Hippocampal formation (tissue), 2 donors: ENCODE measurements at places on chromosomes 13 and 19.

GRCh38 chr19:19997656-19998268, 41.5 kb downstream of the ZNF682 start:
- no peak for DNase-seq

- no peak for DNase-seq
Measured at GRCh38 chr19:47411101-47411500, 8.2 kb downstream of the MEIS3 start.

DNA sequence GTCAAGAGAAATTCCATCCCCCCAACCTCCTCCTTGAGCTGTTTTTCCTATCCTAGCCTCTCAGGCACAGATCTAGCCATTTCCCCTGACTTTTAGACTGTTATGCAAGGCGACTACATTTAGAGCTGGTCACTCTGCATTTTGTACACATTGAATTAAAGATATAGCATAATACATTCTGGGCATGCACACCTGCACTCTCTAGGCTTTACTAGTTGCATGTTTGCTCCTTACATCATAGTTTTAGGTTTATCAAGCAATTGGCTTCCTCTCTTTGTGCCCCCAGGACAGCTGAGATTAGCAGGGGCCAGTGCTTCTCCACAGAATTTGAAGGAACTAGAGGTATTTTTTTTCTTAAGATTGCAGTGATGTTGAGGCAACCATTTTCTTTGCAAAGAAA, 19.5 kb downstream of the GPC6 start:
- no peak for DNase-seq

DNA sequence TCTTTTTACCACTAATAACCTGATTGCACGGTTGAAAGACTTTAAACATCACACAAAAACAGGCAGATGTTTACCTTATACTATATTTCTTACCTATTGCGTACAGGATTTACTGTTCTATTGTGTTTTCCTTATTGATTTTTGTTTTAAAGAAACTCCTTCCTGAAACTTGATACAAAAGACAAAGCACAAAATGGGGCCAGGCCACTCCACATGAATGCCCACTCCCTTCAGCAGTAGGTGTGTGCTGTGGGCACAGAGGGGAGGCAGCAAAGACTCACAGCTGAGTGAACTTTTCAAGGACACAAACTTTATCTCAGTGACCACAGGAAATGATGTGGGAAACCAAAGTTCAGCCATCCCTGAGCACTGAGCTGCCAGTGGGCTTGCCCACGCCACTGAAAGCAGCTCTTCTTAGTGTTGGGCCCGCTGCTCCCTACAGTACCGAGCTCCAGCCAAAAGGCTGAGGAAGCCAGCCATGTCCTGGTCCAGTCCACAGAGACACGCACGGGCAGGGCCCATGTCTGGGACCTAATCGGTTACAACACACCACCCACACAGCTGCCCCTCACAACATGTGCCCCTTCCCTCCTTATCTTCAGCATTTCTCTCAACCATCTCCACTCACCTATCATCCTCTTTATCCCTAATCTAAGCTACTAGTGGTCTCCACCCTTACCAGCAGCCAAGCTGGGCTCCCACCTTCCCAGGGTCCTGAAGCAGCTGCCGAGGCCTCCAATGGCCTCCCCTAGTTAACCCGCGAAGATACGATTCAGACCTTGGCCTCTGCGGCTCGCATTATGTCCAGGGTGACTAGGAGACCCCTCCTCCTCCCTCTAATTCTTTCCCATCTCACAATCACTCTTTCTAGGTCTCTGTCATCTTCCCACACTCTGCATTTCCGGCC, 39.5 kb downstream of the ATP7B start:
- DNase-seq = no peak

DNA sequence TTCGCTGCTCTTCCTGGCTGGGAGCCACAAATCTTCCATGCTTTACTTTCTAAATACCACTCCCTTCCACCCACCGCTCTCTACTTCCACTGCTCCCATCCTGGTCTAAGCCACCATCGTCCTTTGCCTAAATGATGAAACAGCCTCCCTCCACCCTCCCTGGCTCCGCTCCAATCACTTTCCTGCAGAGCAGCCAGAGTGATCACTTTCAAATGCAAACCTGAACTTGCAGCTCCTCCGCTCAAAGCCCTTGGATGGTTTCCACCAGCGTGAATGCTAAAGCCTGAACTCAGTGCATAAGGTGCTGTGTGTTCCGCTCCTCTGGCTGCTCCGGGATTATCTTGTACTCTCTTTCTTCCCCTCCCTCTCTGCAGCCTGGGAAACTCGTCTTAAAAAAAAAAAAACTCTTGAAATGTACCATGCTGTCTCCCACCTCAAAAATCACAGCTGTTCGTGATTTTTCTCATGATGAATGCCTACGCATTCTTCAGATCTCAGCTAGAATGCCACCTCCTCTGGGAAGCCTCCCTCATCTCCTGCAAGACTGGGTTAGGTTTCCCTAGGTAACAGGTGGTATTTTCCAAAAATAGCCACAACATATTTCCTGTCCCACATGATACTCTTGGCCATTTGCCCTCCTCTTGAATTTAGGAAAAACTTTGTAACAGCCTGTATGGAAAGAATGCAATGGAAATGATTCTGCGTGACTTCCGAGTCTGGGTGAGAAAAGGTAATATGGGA, 3.7 kb upstream of the SIN3B start:
- no peak for DNase-seq

DNA sequence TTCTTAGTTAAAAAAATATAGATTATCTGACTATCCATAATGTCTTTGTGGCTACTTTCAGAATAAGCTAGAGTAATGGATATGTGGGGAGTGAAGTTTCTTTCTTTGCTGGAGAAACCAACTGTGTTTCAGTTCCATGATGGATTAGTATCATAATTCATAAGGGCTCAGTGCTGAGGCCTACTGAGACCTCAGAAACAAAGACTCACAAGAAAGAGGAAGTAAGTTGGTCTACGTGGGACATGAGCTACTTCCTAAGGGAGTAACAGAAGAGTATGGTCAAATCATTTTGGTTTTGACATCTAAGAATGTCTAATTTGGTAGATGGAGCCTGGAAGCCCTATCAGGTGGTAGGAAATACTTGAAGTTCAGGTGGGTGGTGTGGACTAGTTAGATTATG, 99.0 kb upstream of the HTR2A start:
- no peak for DNase-seq

- peak; percentile 93 for DNase-seq
Measured at GRCh38 chr19:4328243-4328990, 10.2 kb downstream of the STAP2 start.

DNA sequence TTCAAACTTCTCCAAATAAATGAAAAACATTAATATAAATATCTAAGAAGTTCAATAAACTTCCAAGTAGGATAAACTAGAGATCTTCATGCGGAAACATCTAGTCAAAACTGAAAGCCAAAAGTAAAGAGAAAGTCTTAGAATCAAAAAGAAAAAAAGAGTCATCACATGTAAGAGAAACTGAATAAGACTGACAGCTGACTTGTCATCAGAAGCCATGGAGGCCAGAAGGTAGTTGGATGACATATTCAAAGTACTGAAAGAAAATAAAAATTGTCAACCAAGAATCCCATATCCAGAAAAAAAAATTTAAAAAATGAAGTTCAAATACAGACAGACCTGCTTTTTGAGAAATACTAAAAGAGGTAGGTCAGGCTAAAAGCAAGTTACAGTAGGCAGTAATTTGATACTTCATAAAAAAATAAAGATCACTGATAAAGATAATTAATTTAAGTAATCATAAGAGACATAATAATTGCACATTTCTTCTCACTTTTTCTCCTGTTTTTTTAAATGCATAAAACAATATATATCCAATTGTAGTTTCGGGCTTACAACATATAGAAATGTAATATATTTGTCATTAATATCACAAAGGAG, 327.6 kb upstream of the PCDH9 start:
- no peak for DNase-seq

DNA sequence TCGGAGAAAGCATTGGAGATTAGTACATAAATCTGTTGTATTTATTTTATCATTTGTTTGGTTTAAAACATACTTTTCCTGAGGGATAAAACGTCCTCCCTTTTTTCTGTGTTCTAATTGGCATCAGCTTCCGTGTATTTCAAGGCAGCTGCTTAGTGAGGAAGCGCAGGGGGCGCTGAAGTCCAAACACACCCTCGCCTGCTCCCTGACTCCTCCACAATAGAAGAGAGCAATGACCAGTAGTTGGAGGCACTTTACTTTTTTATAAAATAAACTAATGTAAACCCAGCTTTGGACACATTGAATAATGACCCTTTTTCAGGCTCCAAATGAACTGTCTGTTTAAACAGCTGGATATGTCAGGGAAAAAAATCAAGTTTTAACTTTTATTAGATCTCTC, 79.9 kb downstream of the RNASEH2B start:
- DNase-seq = no peak

GRCh38 chr13:61927648-61928047, 512.0 kb upstream of the PCDH20 start:
- DNase-seq = no peak

DNA sequence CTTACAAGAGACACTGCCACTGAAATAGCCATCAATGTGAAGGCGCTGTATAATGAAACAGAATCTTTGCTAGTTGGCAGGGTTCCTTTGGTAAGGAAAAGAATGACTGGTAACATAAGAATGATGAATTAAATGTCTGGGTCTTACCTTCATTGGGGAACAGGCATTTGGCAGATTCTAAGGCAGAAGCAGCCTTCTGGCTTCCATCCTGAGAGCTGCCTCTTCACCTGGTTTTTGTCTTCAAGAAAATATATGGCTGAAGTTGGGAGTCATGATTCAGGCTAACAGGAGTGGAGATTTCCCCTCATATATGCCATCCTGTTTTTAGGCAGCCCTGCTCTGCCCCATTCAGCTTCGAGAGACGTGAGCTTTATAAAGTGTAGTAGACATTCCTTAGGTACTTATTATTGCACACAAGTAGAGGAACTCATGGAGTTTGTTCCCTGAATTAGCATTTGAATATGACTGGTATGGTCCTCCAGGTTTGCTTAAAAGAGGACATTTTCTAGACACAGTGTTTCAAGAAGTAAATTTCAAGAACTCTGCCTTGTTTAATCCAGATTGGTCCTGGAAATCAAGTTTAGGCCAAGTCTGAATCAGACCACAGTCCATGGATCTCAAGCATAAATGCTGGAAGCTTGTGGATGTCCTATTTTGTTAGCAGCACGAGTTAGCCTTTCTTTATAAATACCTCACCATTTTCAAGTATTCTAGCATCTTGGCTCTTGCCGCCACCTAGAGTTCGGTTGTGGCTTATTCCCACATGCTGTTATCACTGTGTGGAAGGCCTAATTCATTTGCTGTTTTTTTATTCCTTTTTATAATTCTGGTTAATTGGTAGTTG, 56.2 kb upstream of the AKAP11 start:
- peak; percentile 8 for DNase-seq

GRCh38 chr19:6021878-6022569, 44.1 kb upstream of the RANBP3 start:
- peak; percentile 40 for DNase-seq

- no peak for DNase-seq
Measured at GRCh38 chr13:48833412-48833811, 142.3 kb upstream of the FNDC3A start.

GRCh38 chr19:9935506-9936325, 599 bp downstream of the OLFM2 start:
- no peak for DNase-seq

DNA sequence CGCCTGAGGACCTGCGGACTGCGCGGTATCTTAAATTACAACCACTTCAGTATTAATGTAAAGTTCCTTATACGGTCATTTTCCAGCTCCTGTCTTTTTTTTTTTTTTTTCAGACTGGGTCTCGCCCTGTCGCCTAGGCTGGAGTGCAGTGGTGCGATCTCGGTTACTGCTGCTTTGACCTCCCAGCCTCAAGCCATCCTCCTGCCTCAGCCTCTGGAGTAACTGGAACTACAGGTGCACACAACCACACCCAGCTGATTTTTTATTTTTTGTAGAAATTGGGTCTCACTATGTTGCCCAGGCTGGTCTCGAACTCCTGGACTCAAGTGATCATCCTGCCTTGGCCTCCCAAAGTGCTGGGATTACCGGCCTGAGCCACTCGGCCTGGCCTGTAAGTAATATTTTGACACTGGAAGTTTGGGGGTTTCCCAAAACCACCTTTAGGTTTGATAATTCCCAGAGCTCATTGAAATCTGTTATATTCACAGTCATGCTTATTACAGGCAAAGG, 406 bp upstream of the EID2B start:
- DNase-seq = no peak

DNA sequence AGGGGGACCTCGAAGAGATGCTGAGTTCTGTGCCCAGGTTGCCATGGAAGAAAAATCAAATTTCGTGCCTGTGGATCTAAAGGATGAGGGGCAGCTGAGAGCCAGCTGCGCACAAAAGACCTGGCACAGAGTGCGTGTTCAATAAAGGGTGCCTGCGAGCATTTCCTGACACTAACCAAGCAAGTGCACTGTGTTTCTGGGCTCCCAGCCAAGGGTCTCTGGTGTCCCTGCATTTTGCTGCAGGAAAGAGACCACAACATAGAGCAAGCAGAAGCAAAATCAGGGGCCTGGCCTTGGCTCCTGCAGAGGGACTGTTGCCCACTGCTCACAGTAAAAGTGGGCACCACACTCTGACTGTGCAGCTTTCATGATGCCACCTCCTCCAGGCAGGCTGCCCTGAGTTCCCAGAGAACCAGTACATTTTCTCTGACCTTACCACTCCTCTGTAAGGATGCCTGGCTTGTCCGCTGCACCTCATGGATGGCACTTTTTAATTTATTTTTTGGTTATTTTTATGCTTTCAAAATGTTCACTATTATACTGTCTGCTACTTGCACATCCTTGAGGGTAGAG, 70.8 kb upstream of the GPR12 start:
- no peak for DNase-seq

DNA sequence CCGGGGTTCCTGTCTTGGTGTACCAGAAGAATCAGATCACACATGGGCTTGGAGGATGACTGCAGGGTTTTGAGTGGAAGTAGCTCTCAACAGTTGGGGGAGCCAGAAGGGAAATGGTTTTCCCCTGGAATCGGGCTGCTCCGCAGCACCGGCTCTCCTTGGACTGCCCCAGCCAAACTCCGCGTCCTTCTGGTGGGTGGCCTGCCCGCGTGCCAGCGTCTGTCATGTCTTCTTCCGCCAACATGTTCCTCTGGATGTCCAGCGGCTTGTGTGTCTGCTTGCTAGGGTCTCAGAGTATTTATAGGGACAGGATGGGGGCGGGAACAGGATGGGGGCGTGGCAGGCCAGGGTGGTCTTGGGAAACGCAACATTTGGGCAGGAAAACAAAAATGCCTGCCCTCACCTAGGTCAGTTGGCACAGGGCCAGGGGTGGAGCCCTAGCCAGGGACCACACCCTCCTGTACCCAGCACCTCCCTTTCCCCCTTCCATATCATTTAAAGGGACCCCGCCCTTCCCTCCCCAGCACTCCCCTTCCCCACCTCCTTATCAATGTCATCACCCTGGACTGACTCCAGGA, 1.3 kb upstream of the ZNF30 start:
- no peak for DNase-seq

- no peak for DNase-seq
Measured at GRCh38 chr19:40721936-40722661, 5.2 kb downstream of the ITPKC start.

- no peak for DNase-seq
Measured at GRCh38 chr13:20964904-20965303, 62.4 kb upstream of the XPO4 start.

GRCh38 chr13:113320226-113320875, 23.3 kb downstream of the LAMP1 start:
- no peak for DNase-seq
